ENCODE measurements at places on chromosomes 3 and 15.

- no peak for DNase-seq
Measured at GRCh38 chr3:12447075-12447474, 37.2 kb upstream of the TSEN2 start.

DNA sequence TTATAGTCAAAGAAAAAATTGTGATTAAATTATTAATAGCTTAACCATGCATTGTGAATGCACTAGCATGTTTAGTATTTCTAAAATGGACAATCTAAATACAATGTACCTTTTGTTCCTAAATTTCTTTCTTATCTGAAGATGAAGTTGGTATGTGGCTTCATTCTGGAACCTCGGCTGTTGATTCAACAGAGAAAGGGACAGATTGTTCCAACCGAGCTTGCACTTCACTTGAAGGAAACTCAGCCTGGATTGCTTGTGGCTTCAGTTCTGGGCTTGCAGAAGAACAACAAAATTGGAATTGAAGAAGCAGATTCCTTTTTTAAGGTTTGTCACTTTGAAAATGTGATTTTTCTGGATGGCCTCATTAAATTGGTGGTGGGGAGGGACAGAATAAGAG is 32.6 kb downstream of the HPS3 start:
- DNase-seq: no peak

GRCh38 chr3:41075975-41076374 is 123.3 kb upstream of the CTNNB1 start:
- DNase-seq: no peak

GRCh38 chr3:12946649-12947316 is 105.4 kb upstream of the RPL32 start:
- DNase-seq: no peak

- no peak for DNase-seq
Measured at GRCh38 chr15:77548589-77549557, 83.8 kb downstream of the LINGO1 start.
